ENCODE measurements at places on chromosomes 2 and 18. TPM values are rescaled to one million over a fixed set of nuclear protein-coding genes. Genes with fewer than 3 reads are reported as not detected.

The FABP1 gene
- total RNA-seq: not detected

The TMEM178A gene
- 28.7 TPM for total RNA-seq

The CYP27A1 gene
- total RNA-seq: 3.9 TPM

The NOP58 gene
- total RNA-seq: 61.7 TPM

The MORN2 gene
- 18.0 TPM for total RNA-seq

The CTDSP1 gene
- 41.8 TPM for total RNA-seq

The GALR1 gene
- total RNA-seq: not detected

The FLACC1 gene
- 1.7 TPM for total RNA-seq

The LDAH gene
- 25.7 TPM for total RNA-seq

GRCh38 chr2:134174711-134175110, 79.2 kb upstream of the MGAT5 start:
- no peaks in the 10 kb centered on the region for H3K36me3 ChIP-seq
- H3K27ac ChIP-seq: no peak overlapping the region
- H3K27me3 ChIP-seq: no peaks in the 10 kb centered on the region
- DNase-seq: no peak

DNA sequence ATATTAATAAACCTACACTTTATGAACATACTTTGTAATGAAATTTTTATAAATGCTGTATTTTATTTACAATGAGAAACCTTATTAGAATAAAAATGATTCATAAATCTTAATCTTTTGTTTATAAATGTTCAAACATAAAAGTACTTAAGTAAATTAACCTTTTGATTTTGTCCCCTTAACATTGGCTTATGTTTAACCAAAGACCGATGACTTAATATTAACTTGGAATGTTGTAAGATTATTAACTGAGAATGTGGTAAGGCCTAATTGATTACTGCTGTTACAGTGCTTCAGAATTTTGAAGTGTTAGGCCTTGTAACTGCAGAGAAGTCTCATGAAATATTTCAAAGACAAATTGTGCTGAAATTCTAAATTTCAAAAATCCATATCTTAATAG, 5.7 kb downstream of the CPS1 start:
- H3K4me3 ChIP-seq: no peak overlapping the region
- H3K36me3 ChIP-seq: no peaks in the 10 kb centered on the region
- H3K27me3 ChIP-seq: no peaks in the 10 kb centered on the region
- no peaks in the 10 kb centered on the region for H3K4me1 ChIP-seq
- DNase-seq: no peak

DNA sequence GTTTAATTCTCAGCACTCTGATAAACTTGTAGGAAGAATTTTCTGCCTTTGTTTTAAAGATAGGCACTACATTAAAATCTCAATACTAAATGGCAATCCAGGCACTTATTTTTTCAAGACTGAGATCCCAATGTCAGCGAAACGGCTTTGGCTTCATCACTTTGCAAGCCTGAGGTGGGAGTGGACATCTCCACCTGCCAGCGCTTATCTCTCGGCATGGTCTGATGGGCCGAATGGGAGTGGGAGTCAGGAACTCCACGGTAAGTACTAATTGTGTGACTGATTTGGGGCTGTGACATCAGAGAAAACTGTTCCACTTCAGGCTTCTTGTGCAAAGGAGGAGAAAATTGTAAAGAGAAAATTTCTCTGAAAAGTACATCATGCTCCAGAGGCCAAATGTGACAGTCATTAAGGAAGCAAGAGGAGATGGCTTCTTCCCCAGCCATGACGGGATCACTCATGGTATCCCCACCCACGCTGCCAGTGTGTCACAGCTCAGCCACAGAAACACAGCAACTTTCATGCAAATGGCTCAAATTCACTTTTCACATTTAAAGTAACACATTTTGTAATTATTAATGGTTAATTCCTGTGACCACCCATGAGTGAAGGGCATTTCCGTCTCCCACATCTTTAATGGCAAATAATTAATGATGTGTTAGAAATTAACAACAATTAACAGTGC, 385.5 kb upstream of the HNRNPA3 start:
- no peak for DNase-seq
- no peak overlapping the region for H3K4me3 ChIP-seq
- H3K27me3 ChIP-seq: no peaks in the 10 kb centered on the region
- no peaks in the 10 kb centered on the region for H3K4me1 ChIP-seq
- no peak overlapping the region for H3K27ac ChIP-seq
- H3K36me3 ChIP-seq: no peaks in the 10 kb centered on the region

GRCh38 chr2:192004188-192004963, 157.5 kb upstream of the CAVIN2 start:
- no peaks in the 10 kb centered on the region for H3K36me3 ChIP-seq
- no peaks in the 10 kb centered on the region for H3K27me3 ChIP-seq
- no peaks in the 10 kb centered on the region for H3K4me1 ChIP-seq
- H3K4me3 ChIP-seq: no peak overlapping the region
- no peak for DNase-seq

DNA sequence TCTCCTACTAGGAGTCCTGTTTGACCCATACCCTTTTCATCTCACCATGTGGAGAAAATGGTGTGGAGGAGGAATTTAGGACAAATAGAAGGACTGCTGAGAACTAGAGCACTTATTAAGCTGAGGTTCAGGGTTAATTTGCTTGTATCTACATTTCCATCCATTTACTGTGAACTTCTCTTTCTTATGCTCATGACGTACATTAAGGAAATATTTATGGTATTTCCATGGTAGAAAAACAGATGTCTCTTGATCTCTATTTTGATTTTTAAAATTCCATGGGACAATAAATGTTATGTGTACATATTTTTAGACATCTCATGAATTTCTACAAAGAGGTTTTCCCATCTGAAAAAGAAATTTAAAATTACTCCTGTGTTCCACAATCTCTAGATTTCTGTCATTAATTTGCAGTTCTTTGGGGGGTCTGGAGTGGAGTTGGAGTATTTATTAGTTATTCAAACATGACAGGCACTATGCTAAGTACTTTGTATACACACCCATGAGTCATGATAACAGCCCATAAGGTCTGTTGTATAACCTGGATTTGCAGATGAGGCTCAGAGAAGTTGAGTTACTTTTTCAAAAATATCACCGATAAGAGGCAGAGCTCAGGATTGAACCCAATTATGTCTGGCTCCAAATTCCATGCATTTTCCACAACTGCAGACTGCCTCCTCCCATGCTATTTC, 112.6 kb downstream of the COPS8 start:
- H3K36me3 ChIP-seq: no peaks in the 10 kb centered on the region
- H3K27me3 ChIP-seq: no peaks in the 10 kb centered on the region
- peak overlapping the region; percentile 69 for H3K27ac ChIP-seq
- peaks cover 60% of the 10 kb centered on the region for H3K4me1 ChIP-seq
- no peak overlapping the region for H3K4me3 ChIP-seq
- DNase-seq: peak; percentile 76

DNA sequence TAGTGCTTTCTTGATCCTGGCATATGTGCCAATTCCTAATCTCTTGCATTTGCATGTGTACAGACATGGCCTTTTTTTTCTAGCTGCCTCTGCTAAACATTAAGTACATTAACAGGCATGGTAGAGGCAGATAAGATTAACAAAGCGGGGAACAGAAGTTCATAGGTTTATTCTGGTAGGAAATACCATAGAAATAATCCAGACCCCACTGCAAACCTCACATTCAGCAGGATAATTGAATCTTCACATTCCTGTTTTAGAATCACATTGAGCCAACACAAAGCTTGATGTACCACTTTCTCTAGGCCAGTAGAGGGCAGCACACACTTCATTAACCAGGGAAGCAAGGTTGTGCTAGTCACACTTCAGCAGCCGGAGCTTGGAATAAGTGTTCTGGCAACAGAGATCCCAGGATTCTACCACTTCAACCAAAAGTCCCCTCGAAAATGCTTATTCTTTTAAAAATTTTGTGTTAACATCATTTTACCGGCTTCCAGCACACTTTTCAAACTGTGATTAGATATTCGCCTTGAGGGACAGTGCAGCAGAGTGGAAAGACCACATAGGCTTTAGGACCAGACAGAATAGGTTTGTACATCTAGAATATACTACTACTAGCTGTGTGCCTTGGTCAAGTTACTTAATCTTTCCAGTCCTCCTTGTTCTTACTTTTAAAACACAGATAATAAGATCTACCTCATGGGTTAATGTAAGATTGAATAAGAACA, 420.2 kb upstream of the CHST9 start:
- no peaks in the 10 kb centered on the region for H3K36me3 ChIP-seq
- H3K27ac ChIP-seq: no peak overlapping the region
- DNase-seq: peak; percentile 50
- peaks cover 5% of the 10 kb centered on the region for H3K4me1 ChIP-seq
- no peak overlapping the region for H3K4me3 ChIP-seq

- no peak overlapping the region for H3K4me3 ChIP-seq
- H3K27ac ChIP-seq: no peak overlapping the region
- no peaks in the 10 kb centered on the region for H3K36me3 ChIP-seq
- H3K4me1 ChIP-seq: peaks cover 11% of the 10 kb centered on the region
These were observed 71.4 kb downstream of the HDAC4 start for GRCh38 chr2:239329284-239329971.

DNA sequence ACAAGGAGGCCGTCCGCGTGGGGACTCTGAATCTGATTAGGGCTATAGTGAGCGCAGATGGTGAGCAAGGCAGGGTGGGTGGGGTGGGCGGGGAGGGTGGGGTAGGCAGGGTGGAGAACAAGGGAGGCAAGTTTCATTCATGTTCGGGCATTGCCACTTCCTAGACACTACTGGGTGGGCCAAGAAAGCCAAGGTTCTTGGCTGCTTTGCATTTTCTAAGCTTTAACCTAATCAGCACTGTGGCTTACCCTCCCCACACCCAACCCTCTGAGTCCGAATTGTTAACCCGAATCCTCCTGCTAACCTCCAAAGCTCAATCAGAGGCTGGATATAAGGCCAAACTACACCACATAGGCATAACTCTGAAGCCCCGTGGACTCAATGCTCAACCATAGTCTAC, 18.1 kb downstream of the MROH2A start:
- H3K27me3 ChIP-seq: no peaks in the 10 kb centered on the region
- H3K27ac ChIP-seq: no peak overlapping the region
- no peak overlapping the region for H3K4me3 ChIP-seq
- no peak for DNase-seq

- peak; percentile 59 for DNase-seq
- H3K4me3 ChIP-seq: peak overlapping the region; percentile 82
- peaks cover 48% of the 10 kb centered on the region for H3K4me1 ChIP-seq
- no peaks in the 10 kb centered on the region for H3K36me3 ChIP-seq
- peak overlapping the region; percentile 94 for H3K27ac ChIP-seq
These were observed 2.8 kb downstream of the FOSL2 start for GRCh38 chr2:28395334-28396061.

DNA sequence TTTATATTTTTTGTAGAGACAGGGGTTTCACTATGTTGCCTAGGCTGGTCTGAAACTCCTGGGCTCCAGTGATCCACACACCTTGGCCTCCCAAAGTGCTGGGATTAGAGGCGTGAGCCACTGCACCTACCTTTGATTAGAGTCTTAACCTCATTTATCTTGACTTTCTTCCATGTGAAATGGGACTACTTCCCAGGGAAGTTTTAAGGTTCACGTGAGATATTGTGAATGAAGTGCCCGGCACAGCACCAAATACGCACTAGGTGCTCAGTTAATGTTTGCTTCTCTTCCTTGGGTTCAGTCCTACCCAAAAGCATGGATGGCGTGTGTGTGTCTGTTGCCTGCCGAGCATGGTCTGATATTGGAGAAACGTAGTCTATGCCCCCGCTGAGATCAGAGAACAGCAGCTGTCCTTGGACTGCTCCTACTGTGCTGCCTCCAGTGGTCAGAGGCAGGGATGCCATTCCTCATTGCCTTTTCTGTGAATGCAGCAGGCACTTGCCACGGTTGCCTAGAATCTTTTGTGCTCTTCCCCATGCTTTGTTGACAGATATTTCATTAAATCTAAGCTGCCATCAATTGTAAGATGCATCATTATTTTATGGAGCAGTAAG, 12.3 kb upstream of the TFCP2L1 start:
- H3K36me3 ChIP-seq: no peaks in the 10 kb centered on the region
- H3K27me3 ChIP-seq: peaks cover 5% of the 10 kb centered on the region
- DNase-seq: peak; percentile 2
- no peaks in the 10 kb centered on the region for H3K4me1 ChIP-seq
- no peak overlapping the region for H3K4me3 ChIP-seq
- no peak overlapping the region for H3K27ac ChIP-seq
